RPMI8226 (cell line): ENCODE measurements at places on chromosomes 6 and 20.

- no peak for DNase-seq
These were observed 251.7 kb downstream of the ALDH8A1 start for GRCh38 chr6:134698228-134698627.

GRCh38 chr20:17859002-17859615 lies 109.5 kb downstream of the SNX5 start:
- peak; percentile 28 for DNase-seq

- no peak for DNase-seq
These were observed 17.0 kb downstream of the MDGA1 start for GRCh38 chr6:37680668-37681067.

DNA sequence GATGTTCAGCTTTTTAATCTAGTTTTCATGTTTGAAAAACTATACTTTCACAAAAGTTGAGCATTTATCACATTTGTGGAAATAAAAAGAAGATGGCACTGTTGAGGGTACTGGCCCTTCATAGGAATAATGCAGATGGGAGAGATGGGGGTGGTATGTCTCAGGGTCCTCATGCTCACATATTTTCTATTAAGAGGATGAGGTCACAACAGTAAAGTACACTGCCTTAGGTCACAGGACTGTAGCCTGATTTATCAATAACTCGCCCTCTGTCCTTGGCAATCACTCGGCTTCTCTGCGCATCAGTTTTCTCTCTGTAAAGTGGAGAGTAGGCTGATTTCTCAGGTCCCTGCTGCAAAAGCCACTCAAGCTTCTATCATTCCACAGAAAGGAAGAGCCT lies 55.9 kb downstream of the PPP1R3G start:
- no peak for DNase-seq

DNA sequence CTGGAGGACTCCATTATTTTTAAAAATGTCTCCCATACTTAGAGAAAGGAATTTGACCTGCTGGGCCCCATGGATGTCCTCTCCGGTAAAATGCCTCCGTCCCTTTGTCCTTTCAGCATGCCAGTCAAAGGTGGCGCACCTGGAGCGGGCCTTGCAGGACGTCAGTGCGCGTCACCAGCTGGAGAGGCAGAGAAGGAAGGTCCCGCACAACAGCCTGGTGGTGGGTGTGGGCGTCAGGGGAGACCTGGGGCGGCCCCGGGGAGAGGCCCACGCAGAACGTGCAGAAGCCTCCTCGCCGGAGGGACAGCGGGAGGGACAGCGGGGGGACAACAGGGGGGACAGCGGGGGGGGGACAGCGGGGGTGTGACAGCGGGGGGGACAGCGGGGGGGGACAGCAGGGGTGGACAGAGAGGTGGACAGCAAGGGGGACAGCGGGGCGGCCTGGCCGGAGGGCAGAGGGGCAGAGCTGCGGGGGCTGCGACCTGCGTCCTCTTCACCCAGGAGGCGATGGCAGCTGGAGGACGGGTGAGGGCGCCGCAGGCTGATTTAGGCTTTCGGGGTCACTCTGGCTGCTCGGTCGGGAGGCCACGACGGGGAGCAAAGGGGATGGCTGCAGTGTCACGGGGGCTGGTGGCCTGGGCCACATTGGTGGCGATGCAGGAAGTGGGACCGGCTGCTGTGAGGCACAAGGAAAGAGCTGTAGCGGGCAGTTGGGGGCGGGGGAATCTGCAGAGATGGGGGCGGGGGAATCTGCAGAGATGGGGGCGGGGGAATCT lies 859 bp upstream of the KIF25 start:
- DNase-seq, result peak; percentile 18

- no peak for DNase-seq
These were observed 207.4 kb downstream of the MYLK4 start for GRCh38 chr6:2543321-2543720.
